ENCODE measurements at places on chromosomes 1 and 21.

GRCh38 chr1:18348354-18348753, 132.4 kb upstream of the KLHDC7A start:
- no peak for DNase-seq

DNA sequence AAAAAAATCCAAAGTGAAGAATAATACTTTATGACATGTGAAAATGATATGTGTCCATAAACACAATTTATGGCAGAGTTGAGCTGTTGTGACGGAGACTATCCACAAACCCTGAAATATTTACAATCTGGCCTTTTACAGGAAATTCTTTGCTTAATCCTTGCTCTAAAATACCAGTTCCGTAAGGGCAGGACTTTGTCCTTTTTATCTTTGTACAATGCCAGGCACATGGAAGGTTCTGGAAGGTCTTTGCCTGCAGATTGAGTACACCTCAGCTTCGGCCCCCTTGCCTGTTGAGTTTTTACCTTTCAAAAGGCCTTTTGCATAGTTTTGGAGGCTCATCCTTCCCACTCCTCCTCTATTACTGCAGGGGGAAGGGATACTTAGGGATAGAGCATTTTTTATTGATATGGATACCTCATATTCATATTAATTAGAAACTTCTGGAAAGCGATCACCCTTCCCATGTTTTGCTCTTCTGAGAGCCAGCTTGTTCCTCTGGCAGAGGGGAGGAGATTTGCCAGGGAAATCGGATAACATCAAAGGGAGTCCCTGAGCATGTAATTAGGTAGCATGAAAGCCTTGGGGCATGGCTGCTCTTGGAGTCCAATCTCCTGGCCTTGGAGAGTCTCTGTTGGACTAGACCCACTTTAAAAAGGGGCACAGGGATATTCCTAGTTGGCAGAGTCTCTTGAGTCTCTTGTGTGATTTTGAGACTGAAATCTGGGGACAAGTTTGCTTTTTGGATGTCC, 217.1 kb downstream of the KCNJ6 start:
- no peak for DNase-seq

DNA sequence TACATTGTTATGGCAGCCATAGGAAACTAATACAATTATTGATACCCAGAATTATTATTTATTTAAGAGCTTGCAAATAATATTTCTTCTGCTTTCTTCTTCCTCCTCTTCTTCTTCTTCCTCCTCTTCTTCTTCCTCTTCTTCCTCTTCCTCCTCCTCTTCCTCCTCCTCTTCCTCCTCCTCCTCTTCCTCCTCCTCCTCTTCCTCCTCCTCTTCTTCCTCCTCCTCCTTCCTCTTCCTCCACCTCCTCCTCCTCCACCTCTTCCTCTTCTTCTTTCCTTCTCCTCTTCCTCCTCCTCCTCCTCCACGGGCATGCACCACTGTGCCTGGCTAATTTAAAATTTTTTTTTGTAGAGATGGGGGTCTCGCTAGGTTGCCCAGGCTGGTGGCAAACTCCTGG, 95.6 kb upstream of the BCAR3 start:
- no peak for DNase-seq

GRCh38 chr1:216805233-216805632, 82.0 kb upstream of the ESRRG start:
- DNase-seq: no peak

DNA sequence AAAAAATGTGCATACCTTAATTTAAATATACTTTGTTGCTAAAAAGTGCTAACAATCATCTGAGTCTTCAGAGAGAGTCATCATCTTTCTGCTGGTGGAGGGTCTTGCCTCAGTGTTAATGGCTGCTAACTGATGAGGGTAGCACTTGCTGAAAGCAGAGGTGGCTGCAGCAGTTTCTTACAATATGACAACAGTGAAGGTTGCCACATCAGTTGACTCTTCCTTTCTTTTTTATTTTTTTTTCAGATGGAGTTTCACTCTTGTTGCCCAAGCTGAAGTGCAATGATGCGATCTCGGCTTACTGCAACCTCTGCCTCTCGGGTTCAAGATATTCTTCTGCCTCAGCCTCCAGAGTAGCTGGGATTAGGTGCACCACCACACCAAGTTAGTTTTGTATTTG, 2.6 kb upstream of the CFAP45 start:
- DNase-seq: no peak

All from B cell (primary cell).